Activated naive CD8-positive, alpha-beta T cell treated with anti-CD3 and anti-CD28 coated beads, Interleukin-2, amount 50 U/mL, for 16 hours (primary cell): ENCODE measurements at places on chromosomes 3 and 15.

GRCh38 chr3:101281521-101282030 lies 38.8 kb downstream of the IMPG2 start:
- DNase-seq = no peak

DNA sequence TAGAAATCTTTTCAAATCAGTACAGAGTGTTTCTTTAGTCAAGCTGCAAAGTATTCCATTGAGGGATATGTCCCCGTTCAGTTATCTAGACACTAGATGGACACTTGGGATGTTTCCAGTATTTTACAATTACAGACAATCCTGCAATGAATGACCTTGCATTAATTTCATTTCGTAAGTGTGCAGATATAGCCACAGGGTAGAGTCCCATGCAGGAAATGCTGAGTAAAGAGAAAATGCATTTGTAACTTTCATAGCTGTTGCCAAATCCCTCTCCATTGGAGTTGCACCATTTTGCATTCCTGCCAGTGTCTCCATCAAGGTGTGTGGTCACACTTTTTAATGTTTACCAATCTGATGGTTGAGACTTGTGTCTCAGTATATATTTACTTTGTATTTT lies 92.5 kb downstream of the LIPC start:
- DNase-seq = no peak

DNA sequence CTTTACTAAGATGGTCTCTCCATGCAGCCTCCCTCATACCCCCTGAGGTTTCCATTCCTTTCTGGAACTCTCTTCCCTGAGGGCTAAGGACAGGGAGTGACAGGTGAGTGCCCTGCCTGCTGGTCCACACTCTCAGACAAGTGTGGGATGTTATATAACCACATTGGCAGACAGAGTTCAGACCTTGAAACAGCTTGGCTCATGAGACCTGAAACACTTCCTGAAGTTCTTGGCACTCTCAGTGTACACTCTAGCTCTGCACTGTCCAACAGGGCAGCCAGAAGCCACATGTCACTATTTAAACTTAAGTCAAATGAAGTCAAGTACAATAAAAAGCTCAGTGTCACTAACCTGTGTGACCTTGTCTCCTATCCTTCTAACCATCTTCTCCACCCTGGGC lies 188.5 kb downstream of the ZNF621 start:
- DNase-seq = no peak

GRCh38 chr3:156761007-156761406 lies 65.1 kb upstream of the LEKR1 start:
- no peak for DNase-seq

DNA sequence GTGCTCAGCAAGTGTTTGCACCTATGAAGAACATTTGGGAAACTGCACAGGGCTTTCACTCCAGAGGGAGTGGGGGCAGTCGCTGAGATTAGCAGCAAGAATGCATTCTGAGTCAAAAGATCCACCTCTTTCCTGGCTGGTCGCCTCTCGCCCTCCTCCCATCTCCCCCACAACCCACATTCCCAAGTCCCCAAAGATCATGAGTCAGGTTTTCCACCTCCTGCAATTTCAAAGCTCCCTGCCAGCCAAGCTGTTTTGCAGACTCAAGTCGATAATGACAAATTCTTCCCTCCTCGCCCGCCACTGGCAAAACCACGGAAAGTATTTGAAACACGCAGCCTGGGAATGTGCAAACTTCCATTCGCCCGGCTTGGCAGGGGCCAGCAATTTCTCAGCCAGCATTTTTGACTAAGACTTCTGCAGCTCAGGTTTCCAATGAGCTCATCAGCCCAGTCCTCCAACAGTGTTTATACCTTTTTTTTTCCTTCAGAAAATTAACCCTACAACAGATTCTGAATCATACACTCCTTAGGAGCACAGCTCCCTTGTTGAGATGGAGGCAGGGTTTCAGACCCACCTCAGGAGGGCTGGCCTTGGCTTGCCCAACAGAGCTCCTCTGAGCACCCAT lies 181.4 kb downstream of the SMAD6 start:
- no peak for DNase-seq

- DNase-seq = no peak
These were observed 335.3 kb downstream of the CLSTN2 start for GRCh38 chr3:140270329-140270728.

DNA sequence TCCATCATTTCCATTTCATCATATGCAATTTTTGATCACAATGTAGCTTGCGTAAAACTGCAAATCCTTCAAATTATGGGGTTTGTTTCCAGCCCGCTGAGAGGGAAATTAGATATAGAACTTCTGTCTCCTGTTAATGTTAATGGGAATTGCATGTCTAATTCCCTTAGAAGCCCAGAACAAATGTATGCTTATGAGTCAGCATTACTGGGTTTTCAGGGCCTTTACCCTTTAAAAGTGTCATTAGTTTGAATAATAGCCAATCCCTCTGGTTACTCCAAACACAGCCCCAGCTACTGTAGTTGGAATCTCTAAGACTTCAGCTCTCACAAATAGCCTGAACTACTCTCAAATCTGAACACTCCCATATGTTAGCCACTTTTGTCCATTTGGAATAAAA lies 439.4 kb downstream of the C3orf38 start:
- DNase-seq = no peak

GRCh38 chr15:87661454-87662355 lies 594.8 kb downstream of the NTRK3 start:
- no peak for DNase-seq

DNA sequence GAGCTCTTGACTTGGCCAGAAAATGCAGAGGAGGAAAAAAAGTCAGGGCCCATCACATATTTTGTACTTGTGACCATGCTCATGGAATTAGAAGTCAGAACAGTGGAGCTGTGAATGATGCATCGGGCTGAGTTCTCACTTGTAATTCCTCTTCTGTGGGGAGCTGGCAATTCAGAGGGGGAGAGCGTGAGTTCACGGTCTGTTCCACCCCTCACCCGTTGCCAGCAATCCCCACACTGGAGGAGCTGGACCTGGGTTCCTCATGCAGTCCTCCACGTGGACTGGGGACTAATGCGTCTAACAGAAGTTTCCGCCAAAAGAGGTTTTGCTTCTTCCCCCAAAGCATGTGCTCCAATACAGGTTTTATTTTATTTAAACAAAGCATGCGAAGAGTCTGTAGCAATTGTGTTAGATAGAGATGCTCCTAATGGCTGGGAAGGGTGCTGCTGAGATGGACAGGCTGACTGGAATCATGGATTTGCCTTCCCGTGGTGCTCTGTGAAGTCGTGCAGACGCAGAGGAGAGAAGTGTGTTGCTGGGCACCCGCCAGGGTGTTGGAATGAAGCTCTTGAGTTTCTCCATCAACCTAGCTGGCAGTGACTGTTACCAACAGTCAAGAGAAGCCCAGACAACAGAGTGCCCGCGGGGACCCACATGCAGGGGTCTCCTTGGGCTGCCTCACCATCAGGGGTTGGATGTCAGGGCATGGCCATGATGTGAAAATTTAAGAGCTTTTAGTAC lies 77.4 kb upstream of the PCSK6 start:
- DNase-seq = no peak

DNA sequence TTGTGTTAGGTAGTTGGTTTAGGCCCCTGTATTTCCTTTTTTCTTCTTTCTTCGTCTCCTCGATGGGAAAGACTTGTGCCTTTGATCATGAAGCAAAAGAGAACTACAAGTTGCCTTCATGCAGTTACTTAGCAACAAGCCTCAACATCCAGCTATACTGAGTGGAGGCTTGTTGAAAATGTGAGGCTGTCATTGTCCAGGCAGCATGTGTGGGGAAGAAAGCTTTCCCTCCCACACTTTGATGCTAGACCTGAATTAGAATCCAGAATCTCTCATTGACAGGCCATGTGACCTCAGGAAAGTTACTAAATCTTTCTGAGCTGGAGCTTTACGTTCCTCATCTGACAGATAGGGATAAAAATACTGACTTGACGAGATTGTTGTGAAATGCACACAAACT lies 23.7 kb downstream of the IFT122 start:
- no peak for DNase-seq

DNA sequence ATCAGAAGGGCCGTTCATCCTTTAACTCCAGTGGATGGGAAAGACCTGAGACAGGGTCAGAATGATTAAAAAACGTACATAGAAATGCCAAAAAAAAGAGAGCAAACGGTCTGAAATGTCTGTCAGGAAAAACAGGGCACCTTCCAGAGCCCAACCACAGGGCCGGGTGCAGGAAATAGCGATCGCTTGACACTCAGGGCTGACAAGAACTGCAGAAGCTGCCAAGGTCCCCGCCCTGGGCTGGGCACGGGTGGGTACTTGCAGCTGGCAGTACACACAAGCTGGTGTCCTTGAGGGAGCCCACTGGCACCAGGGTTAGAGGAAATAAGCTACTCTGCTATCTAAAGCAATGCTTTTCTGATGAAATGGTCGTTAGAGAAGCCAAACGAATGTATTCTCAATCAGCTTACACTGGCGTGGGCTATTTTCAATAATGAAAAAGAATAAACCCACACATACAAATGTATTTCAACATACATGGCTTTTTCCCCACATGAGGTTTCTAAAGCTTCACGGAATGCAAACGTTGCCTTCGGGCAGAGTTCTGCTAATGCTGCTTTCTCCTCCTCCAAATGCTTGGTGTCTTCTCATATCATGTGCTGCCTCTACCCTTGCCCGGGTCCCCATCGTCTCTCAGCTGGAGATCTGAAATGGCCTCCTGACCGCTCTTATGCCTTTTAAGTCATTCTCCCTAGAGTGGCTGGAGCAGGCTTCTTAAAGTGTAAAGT lies 15.6 kb downstream of the FRMD4B start:
- no peak for DNase-seq

- no peak for DNase-seq
These were observed 1092.9 kb downstream of the IGSF11 start for GRCh38 chr3:117941756-117942155.

DNA sequence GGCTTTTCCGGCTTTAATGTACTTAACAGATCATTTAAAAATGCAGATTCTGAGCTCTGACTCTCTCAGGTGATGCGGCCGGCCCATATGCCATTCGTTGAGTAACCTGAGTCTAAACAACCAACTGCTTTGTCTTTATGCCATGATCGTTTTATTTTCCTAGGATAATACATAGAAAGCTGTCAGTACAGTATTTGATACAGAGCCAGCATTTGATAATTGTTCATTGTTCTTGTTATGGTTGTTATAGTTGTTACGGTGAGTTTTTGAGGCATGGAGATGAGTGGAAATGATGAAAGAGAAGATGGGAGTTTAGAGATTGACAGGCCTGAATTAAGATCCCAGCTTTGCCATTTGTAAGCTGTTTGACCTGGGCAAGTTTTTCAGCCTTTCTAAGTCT lies 40.0 kb downstream of the TMEM45A start:
- no peak for DNase-seq

- DNase-seq = no peak
These were observed 647 bp downstream of the HMG20A start for GRCh38 chr15:77421370-77421700.

- no peak for DNase-seq
These were observed 1174.7 kb downstream of the ZPLD1 start for GRCh38 chr3:103609472-103609871.

GRCh38 chr15:46416544-46416943 lies 781.7 kb downstream of the SQOR start:
- no peak for DNase-seq

- no peak for DNase-seq
These were observed 6.1 kb downstream of the GLYCTK start for GRCh38 chr3:52293491-52294319.

DNA sequence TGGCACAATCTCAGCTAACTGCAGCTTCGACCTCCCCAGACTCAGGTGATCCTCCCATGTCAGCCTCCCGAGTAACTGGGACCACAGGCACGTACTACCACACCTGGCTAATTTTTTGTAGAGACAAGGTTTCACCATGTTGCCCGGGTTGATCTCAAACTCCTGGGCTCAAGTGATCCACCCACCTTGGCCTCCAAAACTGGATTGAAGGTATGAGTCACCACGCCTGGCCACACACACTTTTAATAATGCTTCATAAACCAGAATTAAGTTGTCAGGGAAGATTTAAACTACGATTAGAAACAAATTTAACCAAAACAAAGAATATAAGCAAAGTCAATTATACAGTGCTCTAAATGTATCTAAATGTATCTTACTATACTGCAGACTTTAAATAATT lies 87.5 kb downstream of the LRRFIP2 start:
- no peak for DNase-seq
